Suprapubic skin (tissue), 4 donors: ENCODE measurements at places on chromosomes 4 and X.

DNA sequence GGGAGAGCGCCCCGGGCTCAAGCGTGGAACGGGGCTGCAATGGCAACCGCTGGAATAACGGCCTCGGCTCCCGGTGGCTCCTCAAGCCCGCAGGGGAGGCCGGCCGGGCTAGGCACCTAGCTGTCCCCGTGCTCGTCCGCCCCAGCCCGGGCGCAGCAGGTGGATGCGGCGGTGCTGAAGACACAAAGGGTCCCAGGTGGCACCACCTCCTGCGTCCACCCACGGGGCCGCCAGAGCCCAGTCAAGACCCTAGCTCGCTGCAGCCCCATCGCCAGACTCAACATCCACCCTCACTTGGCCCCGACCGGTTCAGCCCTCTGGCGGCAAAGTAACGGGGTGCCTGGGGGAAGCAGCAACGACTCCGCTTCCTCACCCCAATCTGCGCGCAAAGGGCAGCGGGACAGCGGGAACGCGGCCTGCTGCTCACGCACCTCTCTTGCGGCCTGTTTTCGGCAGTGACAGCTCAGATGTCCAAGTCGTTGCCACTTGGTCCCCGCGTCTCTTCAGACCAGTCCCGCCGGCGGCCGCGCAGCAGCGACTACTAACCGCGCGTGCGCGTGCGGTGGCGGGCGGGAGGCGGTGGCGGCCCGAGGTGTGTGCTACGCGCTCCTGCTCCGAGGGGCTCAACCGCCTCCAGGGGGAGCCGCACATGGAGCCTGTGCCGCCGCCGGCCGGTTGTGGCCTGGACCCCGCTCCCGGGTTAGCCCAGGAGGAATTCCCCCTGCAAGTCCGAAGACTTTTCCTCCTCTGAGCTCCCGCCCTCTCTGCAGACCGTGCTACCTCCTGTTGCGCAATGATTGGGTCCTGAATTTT is at the start of gene CLGN:
Gene CLGN (minus strand): TSS at position 543 of the 813 bp plus-strand sequence. CDS start 14,570 bp downstream, outside the sequence.
- no peak within 1 kb of the TSS for H3K27ac ChIP-seq
- peak within 1 kb of the TSS; percentile 63 for H3K4me3 ChIP-seq
- peaks cover 16% of the 10 kb centered on the region for H3K4me1 ChIP-seq
- H3K27me3 ChIP-seq: peaks cover 22% of the 10 kb centered on the region
- H3K36me3 ChIP-seq: no peaks in the 10 kb centered on the region

DNA sequence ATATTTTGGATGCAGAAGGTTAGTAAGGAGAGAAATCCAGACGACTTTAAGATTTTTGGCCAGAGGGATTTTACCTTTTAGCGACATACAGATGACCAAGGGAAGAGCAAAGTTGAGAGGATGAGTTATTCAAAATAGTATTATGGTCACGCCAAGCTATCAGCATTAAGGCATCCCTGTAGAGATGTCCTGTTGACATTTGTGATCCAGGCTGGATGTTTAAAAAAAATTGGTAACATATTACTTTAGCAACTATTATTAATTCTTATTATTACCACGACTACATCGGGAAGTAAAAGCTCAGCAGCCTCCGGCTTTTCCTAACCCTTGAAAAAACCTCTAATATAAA is 562 bp upstream of the OSTC start:
- peaks cover 28% of the 10 kb centered on the region for H3K4me1 ChIP-seq
- H3K36me3 ChIP-seq: no peaks in the 10 kb centered on the region
- H3K4me3 ChIP-seq: peak overlapping the region; percentile 90
- DNase-seq: no peak
- no peaks in the 10 kb centered on the region for H3K27me3 ChIP-seq
- H3K27ac ChIP-seq: no peak overlapping the region

DNA sequence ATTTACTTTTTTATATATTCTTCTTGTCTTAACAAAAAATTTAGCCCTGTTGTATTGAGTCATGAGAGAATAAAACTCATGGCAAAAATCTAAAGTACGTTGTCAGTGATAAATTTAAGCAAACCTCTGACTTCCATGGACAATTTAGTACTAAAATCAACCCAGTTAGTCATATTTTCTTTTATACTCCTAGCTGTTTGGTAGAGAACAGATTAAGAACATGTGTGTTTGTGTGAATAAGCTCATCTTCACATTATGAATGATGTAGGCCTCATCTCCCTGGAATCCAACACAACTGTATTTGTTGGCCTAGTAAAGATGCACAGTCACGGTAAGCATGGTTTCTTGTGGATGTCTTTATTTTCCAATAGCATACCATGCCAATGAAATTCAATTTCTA is 40.8 kb upstream of the FAM47B start:
- no peaks in the 10 kb centered on the region for H3K27me3 ChIP-seq
- no peak overlapping the region for H3K27ac ChIP-seq
- H3K4me3 ChIP-seq: no peak overlapping the region

DNA sequence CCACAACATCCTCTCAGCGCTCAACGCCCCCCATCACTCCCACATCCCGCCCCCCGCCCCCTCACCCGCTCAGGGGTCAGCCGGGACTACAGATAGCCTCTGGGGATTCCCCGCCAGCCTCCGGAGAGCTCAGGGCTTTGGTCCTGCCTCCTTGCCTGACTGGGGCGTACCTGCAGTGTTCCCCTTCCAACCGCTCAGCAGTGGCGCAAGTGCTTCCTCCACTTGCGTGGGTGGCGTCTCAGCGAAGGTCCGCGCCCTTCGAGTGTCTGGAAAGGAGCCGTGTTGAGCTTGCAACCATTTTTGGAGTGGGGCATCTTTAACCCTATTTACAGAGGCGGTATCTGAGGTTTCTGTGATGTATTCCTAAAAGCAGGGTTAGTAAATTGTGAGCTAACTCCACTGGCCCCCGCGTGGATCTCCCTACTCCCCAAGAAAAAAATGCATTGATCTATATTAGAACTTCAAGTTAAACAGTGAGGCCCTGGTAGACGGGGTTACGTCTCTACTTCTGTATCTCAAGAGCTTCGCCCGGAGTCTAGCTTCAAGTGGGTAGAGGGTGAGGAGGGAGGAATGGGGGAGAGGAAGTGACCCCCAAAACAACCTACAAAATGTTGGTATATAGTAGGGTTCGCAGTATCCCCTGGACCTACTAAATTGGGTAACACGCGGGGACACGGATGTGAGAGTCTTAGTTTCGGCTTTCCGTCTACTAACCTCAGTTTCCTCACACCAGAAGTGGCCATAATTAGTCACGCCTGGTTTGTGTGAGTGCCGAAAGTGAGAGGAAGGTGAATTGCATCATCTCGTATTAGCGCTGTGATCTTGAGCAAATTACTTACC is 16.1 kb downstream of the NKX3-2 start:
- H3K4me1 ChIP-seq: peaks cover 18% of the 10 kb centered on the region
- H3K27me3 ChIP-seq: peaks cover 100% of the 10 kb centered on the region
- H3K27ac ChIP-seq: no peak overlapping the region
- no peaks in the 10 kb centered on the region for H3K36me3 ChIP-seq

- H3K27me3 ChIP-seq: no peaks in the 10 kb centered on the region
- peaks cover 9% of the 10 kb centered on the region for H3K4me1 ChIP-seq
- H3K36me3 ChIP-seq: no peaks in the 10 kb centered on the region
- no peak for DNase-seq
- H3K4me3 ChIP-seq: peak overlapping the region; percentile 60
- H3K27ac ChIP-seq: peak overlapping the region; percentile 86
These were observed 1.4 kb downstream of the MID1 start for GRCh38 chrX:10618961-10619360.
